Stimulated activated CD4-positive, alpha-beta T cell treated with anti-CD3 and anti-CD28 coated beads, Interleukin-1b, Interleukin-23, amount 100 ng/mL, for 1 hour (primary cell): ENCODE measurements at places on chromosomes 2 and 18.

GRCh38 chr18:53544917-53545316, 679.6 kb downstream of the MBD2 start:
- DNase-seq, result no peak

GRCh38 chr18:76212960-76213359, 282.1 kb downstream of the ZNF516 start:
- no peak for DNase-seq

DNA sequence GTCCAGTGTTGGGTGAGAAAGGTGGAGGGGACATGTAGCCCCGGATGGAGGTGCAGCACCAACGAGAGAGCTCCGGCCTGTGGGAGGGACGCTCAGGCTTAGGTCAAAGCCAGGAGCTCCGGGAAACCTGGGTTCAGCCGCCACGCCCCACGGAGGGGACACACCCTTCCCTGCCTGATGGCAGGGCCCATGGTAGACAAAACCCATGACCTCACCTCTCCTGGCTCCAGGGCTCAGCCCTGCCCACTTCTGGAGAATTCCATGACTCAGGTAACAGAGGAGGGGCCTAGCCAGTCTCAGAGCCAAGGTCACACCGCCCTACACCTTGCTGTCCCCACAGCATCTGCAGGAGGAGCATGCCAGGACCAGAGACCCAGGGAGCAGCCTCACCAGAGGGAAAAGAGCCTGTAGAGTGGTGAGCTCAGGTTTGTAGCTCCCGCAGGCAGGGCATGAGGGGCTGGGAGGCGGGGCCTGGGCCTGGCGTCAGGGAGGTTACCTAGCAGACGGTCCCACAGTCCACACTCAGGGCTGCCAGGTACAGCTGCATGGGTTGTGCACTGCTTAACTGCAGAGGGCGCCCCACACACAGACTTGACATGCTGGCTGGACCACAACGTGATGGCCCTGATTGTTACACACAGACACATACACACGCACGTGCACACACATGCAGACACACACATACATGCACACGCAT, 70.8 kb upstream of the SMAD7 start:
- no peak for DNase-seq

GRCh38 chr2:230419181-230419580, 3.2 kb downstream of the SP100 start:
- DNase-seq, result no peak

DNA sequence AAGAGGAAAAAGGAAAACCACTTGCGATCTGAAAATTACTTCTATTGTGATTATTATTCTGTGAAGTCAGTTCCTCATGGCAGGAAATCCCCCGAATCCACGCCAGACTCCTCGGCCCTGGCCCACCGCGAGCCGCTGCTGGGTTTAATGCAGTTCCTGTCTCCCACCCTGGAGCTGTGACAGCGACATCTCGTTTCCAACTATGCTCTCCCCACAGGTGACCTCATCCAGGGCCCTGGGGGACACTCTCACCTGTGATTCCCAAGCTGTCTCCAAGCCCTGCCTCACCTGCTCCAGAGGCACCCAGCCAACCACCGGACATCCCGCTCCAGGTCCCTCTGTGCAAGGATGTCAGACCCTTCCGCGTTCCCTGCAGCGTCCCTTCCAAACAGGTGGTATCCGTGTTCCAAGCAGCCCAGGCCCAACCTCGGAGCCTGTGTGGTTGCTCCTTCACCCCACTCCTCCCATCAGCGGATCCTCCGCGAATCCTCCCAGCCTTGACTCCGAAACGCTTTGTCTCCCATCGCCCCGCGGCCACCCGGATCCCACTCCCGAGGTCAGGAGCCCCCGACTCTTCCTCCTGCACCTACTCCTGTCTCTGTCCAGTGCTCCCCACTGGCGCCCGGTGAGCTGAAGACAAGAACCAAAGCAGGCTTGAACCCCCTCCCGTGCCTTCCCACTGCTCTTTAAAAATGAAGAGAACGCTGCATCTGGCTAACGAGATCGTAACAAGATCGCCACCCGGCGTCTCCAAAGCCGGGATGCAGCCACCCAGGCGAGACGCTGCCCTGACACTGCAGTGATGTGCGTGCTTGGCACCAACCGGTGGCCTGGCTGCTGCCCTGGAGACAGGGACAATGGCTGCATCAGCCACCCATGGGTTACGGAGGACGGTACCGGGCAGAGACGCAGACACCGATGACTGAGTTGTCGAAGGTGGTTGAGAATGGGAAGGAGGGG, 96.5 kb downstream of the NDUFA10 start:
- no peak for DNase-seq

GRCh38 chr2:239162141-239162821, 238.5 kb downstream of the HDAC4 start:
- no peak for DNase-seq

DNA sequence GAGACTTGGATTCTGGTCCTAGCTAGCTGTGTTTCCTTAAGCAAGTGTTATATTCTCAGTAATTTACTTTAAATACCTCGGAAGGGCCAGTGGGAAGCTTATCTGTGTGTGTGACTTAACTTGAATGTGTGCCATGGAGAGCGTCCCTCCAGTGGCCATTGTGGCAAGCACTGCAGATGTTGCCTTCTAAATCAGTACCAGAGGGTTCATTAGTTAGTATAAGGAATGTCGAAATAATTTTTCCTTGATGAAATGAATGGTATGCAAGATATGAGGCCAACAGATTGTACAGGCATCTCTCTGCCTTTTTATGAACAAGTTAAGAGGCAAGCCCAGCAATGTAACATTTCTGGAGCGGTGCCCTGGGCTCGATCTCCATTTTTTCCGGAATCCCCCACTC, 52.0 kb downstream of the FBXO36 start:
- DNase-seq, result no peak

DNA sequence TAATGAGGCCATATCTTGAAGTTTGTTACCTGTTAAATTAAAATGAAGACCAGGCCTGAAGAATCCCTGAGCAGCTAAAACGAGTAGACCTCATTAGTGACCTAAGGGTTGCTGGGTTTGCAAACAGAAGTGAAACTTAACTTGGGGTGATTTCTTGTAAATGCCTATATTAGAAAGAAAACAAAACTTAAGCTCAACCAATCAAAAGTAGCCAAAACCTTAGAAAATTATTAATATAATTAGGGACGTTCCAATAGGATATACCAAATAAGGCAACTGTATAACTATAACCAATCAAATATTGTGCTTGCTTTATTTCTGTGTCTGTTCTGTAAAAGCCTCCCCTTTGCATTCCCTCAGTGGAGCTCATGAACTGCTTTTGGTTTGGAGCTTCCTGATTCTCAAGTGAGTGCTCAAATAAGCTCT, 137.9 kb upstream of the VRK2 start:
- DNase-seq, result no peak

GRCh38 chr2:215439404-215439803, 3.5 kb upstream of the FN1 start:
- DNase-seq, result no peak

GRCh38 chr18:2441544-2441943, 129.8 kb downstream of the METTL4 start:
- no peak for DNase-seq

DNA sequence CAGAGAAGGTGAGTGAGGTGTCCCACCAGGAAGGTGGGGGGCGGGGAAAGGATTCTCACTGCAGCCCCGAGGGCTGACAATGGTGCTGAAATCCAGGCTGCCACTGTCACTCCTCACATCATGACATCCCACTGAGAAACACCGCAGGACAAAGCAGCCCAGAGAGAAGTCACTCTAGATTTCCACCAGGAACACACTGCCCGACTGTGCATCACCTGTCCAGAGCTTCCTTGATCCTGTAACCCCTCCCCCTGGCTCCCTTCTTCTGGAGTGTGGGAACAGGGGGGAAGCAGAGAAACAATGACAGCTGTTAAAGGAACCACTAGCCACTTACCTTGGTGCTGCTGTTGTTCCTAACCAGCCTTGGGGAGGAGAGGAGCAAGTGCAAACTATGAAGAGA, 69.9 kb downstream of the MRO start:
- no peak for DNase-seq

DNA sequence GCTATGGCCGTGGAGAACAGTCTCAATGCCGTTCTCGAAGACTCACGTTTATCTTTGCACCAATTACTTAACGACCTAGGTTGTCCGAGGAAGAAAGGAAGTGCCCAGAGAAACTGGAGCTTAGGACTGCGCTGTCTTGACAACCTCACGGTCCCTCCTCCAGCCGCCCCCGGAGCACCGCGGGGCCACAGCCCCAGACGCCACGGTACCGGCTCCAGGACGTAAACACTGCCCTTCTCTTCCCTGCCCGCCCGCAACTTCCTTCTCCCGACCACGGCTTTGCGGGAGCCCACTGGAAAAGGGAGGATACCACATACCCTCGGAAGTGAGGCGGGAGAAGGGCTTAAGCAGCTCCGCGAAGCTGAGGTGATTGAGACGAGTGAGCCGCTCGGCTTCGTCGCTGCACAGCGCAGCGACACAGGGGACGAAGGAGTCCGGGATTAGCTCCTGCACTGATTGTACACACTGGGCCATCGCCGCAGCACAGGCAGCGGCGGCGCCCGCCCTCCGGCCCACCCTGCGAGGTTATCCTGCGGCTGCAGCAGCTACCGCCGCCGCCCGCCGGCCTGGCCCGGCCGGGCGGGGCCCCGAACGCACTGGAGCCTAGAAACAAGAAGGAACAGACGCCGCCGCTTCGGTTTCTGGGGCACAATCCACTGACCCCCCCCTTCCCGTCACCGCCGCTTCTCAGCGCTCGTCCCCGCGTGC, 483 bp downstream of the TRAPPC8 start:
- DNase-seq, result no peak

DNA sequence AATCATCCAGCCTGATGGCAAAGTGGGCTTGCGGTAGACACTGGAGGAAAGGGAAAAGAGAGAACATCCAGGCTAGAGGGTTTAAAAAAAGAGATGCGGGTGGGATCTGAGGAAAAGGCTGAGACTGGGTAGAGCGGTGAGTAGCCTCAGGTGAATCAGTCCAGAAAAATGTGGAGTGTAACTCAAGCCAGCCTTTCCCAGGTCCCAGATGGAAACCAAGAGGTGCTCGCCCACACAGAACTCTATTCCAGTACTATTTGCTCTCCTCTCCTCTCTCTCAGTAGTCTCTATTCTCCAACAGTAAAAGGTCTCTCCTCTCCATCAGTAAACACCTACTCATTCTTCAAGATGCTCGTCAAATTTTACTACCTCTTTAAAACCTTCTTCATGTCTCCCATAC, 38.3 kb upstream of the NRP2 start:
- DNase-seq, result no peak

GRCh38 chr2:233707940-233708644, 4.6 kb upstream of the UGT1A5 start:
- DNase-seq, result no peak

DNA sequence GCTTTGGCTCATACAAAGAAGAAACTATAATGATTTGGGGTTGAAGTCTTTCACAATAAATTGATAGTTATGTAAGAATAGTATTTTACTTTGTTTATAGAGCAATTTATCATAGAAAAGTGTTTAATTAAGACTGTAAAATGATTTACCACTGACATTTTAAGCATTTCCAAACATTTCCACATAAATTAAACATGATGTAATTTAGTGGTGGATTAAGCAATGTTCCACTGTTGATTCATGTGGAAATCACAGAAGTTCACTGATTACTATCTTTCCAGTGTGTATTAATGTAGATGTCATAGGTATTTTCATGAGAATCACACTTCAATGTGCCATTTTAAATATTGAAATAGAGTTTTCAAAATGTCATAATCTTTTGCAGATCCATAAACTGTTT, 40.1 kb upstream of the GRB14 start:
- no peak for DNase-seq

DNA sequence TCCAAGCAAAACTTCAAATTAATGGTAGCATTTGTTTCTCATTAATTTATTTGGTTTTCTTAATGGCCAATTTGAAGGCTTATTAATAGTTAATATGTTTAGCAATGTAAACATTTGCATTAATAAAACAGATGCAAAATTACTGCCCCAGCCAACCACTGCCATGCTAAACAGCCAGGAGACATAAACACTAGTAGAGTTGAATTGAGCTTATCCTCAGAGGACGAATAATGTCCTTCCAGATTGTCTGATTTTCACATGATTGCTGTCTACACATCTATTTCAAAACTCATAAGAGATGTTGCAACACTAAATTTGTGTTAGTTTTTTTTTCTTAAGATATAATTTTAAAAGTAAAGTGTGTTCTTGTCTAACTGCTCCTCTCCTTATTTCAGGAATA, 128.5 kb downstream of the DCC start:
- DNase-seq, result no peak

DNA sequence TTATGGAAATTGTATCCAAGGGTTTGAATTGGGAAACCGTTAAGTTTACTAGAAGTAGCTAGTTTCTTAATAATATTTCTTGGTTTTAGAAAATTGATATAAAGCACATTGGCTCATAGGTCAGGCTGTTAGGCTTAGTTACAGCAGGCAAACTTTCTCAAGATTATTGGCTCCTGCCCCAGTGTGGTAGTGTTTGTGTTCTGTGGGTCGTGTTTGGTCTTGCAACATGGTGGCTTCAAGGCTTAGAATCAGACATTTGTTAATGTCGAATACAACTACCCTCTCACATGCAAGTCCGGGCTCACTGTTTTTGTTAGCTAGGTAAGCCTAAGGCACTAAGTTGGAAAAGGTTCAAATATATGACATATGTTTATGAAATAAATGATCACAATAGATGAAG, 19.6 kb downstream of the CERS6 start:
- DNase-seq, result no peak

GRCh38 chr2:72576459-72576858, 249.4 kb downstream of the EXOC6B start:
- no peak for DNase-seq

GRCh38 chr18:50203801-50204604, 9.1 kb upstream of the MYO5B start:
- no peak for DNase-seq
